HCEC 1CT (cell line): ENCODE measurements at places on chromosomes 16 and 17.
A peak's percentile ranks its signal among the peaks of the same experiment; 100 is the strongest.

DNA sequence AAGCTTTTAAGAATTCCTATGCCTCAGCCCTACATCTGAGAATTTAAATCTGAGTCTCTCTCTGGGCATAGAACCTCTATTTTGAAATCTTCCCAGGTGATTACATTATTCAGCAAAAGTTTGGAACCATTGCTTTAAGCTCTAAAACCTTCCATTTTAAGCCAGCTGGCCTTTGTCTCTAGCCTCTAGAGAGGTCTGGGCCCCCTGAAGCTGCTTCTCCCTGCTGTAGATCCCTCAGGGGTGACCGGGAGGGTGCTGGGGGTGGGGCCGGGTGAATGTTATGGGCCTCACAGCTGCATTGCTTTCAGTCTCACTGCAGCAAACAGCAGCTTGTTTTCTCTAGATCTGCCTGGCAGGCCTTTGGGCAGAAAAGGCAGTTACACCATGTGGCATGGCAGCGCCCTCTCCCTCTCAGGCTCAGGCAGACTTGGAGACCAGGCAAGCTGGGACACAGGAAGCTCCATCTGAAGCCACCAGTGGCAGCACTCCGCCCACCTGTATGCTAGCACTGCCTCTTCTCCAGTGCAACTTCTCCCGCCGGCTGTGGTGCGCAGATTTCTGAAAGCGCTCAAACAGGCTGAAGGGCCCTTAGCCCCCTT lies 66.3 kb downstream of the MPRIP start:
- DNase-seq: no peak

DNA sequence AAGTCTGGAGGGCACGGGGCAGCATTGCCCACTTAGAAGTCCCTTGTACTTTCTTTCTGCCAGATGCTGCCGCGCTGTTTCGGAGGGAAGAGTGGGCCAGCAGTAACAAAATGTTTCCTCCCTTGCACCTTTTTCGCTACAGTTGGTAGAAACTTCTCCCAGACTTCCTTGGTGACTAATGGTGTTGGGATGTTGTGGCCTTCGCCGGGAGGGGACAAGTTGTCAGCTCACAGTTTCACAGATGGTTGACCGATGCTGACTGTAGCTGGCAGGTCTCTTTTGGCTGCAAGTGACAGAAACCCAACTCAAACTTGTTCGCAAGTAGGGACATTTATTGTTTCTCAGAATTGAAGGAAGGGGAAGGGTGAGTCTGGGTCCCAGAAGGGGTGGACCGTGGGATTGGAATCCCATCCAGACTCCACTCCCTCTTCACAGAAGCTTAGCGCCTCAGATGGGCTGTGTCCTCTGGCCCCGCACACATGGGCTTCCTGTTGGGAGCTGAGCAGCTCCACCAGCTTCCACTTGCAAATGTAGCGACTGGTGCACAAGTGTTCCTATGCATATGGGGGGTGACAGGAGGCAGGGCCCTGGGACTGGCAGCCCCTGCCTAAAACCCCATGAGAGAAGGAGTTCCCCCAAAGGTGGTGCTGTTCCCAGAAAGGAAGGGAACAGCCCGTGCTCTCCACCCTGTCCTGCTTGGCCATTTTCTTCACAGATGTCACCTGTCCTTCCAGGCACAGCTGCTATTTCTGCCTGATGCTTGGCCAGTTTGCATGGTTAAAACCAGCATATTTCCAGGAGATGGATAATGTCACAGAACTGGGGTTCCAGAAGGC lies 30.9 kb upstream of the RPRML start:
- no peak for DNase-seq

DNA sequence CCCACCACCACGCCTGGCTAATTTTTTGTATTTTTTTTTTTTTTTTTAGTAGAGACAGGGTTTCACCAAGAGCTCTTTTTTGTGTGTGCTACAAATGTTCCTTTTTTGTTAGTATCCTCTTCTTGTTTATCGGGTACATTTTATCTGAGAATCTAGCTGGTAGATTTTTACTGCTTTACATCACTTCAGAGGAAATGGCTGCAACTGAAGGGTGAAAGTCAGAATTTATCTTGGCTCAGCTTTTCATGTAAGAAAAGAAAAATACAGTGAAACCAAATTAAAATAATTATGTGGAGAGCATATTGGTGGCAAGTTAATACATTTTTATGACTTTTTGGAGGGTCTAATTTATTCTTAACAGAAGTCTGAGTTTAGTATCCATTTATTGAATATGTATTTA lies 26.0 kb downstream of the CBFB start:
- no peak for DNase-seq

DNA sequence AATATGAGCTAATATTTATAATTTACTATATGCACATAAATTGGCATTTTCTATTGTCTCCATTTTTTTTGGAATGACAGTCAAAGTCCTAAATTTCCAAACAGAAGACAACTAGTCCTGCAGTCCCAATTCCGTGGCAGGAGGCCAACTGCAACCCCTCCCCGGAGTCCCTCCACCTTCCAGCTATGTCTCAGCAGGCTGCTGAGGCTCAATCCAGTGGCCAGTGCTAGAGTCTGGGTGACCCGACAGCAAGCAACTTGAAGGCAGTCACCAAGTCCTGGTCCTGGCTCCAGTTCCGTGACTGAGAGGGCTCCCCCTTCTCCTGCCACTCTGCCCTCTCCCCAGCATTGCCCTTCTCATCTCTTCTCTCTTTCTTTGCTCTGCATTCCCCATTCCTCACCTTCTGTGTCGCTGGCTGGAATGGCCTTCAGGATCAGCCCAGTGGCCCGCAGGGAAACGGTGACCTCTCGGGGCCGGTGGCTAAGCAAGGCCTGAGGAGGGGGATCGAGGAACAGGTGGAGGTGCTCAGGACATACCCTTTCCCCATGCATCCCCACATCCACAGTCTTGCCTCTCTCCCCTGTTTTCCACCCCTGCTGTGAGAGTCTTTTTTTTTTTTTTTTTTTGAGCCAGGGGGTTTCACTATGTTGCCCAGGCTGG lies 22.4 kb upstream of the MFSD6L start:
- DNase-seq: no peak

DNA sequence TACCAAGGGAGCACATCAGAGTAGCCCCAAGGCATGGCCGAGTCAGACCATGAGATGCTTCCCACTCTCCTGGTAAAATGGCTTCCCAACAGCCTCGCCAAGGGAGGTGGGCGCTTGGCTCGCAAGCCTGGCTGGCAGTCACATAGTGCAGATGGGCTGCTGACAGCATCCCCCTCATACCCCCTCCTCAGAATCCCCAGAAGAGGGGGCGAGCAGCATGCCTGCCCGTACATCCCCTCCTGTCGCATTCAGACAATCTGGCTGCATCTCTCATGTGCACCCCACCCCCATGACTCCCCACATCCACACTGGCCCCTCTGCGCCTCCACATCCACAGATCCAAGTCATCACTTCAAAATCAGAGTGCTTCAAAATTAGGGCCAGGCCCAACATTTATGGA lies 54.0 kb upstream of the CES5A start:
- no peak for DNase-seq

DNA sequence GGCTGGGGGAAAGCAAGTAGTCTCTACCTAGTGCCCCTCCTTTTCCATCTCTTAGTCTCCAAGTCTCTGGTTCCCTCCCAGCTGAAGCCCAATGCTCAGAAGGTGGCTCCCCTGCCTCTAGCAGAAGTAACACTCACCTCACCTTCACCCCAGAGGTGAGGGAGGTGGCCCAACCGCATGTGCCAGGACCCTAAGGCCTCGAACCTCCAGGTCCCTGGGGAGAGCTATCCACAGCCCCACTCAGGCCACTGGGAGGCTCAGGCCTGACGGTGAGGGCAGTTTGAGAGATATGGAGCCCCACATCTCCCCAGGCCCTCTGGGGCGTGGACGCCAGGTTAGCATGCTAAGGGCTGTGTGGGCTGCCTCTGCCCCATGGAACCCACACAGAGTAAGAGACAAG lies 5.8 kb downstream of the CBLN1 start:
- no peak for DNase-seq

DNA sequence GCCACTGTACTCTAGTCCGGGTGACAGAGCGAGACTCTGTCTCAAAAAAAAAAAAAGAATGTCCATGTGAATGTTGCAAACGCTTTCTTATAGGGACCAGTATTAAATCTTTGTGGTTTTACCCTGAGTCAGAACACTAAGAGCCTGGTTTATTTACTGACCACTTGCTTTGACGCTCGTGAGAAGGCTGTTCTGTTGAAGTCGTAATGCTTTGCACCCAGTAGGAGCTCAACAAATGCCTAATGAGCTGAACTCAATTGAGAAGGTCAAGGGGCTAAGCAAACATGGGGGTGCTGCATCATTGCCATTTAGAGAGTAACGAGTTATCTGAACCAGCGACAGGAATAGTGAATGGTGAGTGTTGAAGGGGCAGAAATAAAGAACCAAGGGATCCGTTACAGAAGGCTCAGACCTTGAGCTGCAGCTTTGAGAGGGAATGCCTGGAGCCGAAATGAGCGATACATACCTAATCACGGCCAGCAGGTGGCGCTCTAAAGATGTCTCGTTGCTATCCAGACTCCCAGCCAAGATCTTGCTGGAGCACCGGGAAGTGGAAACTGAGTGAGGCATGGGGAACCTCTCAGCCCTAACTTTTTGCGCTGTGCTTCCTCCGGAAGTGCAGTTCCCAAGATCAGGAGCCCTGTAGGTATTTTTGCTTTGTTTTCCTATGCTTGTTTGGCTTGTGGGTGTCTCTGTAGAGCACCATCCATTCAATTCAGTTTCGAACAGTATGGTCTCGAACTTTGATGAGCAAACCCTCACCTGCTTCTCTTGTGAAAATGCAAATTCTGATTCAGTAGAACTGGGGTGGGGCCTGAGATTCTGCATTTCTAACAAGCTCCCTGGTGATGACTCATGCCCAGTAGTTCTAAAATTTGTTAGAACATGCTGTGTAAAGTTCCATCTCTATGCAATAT lies 12.6 kb upstream of the RNF222 start:
- peak; percentile 79 for DNase-seq

DNA sequence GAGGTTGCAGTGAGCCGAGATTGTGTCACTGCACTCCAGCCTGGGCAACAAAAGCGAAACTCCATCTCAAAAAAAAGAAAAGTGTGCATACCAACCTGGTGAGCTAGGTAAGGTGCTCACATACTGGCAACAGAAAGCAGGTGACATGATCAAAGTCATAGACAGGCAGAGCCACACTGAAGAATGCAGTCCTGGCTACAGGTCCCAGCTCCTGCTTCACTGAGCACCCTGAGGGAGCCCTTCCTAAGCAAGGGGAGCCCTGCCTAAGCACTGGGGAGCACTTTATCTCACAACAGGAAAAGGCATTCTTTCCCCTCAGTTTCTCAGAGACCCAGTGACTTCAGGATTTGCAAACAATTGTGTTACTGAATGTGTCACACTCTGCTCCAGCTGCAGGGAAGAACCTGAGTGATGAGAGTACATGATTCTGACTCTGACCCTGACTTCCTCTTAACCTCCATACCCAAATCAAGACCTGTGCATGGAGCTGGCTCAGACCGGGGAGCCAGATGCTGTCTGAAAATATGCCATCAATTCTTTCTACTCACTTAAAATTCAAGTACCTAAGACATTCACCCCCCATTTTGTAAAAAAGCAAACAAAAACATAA lies 40.5 kb downstream of the ANKRD11 start:
- DNase-seq: peak; percentile 24

- DNase-seq: no peak
These were observed 3.2 kb downstream of the ARHGAP27 start for GRCh38 chr17:45429339-45430005.

DNA sequence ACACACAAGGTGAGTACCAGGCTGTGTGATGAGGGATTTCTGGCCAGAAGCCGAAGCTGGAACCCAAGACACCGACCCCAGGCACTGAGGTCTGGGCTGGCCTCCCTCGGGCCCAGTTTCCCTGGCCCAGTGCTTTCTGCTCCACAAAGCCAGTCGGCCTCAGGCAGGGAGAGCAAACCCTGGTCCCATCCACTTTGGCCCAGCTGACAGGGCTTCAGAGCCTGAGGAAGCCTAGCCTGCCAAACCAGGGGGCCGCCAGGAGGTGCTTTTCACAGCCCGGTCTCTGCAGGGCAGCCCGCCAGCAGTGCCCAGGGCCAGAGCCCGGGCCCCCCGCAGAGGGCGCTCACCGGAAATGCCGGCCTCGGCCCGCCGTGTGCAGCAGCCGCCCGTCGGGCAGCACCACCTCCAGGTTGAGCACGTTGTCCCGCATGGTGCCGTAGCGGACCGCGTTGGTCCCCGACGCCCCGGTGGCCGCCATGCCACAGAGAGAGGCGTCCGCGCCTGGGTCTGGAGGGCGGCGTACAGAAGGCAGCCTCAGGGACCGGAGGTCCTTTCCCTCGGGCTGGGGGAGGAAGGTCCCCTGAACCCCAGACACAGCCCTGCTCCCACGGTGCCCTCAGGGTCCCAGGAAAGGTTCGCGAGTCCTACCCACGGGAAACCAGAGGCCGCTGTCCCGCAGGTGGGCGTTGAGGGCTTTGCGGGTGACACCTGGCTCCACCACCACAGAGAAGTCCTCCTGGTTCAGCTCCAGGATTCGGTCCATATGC lies 2.2 kb downstream of the LDHD start:
- no peak for DNase-seq

DNA sequence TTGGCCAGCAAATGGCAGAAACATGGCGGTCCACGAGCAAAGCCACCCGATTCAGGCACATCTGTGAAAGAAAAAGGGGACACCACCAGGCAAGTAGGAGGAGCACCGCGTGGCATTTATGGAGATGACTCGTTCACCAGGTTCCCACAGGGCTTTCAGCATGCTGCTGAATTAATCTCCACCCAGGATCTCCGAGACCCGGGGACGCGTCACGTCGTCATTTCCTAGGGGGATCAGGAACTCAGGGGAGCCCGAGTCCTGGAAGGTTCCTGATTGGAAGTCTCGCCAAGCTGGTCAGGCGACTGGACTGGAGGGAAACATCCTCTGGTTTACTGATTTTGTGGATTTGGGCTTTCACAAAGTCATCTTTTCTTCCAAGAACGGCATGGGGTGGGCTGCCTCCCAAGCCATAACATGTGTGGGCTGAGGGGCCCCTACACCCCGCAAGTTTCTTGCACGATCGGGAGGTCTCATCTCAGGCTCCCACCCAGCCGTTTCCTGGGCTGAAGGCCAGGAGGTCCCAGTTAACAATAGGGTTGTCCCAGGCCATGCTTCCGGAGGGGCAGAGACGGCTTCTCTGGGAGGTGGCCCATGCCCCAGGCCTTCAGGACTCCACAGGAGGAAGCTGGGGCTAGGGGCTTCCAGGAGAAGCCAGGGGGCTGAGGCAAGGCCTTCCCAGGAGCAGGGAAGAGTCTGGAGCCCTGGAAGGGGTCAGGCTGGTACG lies 645 bp downstream of the DNAH17 start:
- no peak for DNase-seq

GRCh38 chr16:1028056-1028455 lies 44.5 kb upstream of the SSTR5 start:
- no peak for DNase-seq

- DNase-seq: no peak
These were observed 24.1 kb downstream of the NPTX1 start for GRCh38 chr17:80452173-80452915.

- no peak for DNase-seq
These were observed 81.3 kb downstream of the CBLN1 start for GRCh38 chr16:49200223-49200820.

- DNase-seq: no peak
These were observed 1.6 kb downstream of the TELO2 start for GRCh38 chr16:1494711-1495110.
